ENCODE measurements at places on chromosomes 4 and X.

GRCh38 chr4:158739600-158739999 lies 16.4 kb upstream of the PPID start:
- DNase-seq = no peak

DNA sequence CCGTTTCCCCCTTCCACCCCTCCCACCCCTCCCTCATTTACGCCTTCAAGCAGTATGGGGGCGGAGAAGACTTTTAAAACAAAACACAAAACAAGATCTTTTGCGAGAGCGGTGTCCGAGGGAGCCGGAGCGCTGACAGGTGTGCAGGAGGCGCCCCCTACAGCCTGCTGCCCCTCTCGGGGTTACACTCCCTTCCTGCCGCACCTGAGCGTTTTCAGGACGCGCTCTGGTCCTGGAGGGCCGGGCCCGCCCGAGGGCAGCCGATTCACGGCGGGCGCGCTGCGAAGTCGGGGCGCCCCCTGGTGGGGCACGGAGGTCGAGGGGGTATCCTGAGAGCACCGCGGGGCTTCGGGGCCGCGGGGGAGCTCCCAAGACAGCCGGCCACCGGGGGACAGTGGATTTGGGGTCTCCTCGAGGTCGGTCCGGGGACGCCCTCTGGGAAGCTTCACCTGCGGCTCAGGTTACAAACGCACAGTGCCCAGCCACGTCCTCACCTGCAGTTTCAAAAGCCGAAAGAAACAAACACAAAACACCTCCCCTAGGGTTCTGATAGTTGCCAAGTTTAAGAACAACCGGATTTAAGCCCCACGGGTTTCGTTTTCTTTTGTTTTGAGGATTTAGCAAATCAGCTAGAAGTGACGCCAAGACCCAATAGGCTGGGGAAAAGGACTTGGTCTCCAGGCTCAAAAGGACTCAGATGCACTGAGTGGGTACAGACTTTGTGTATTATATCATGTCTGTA lies 8.0 kb upstream of the NEUROG2 start:
- DNase-seq = no peak

GRCh38 chr4:173217727-173218126 lies 49.1 kb downstream of the GALNT7 start:
- DNase-seq = no peak

- peak; percentile 28 for DNase-seq
Measured at GRCh38 chr4:25908491-25908901, 5.5 kb upstream of the SMIM20 start.

DNA sequence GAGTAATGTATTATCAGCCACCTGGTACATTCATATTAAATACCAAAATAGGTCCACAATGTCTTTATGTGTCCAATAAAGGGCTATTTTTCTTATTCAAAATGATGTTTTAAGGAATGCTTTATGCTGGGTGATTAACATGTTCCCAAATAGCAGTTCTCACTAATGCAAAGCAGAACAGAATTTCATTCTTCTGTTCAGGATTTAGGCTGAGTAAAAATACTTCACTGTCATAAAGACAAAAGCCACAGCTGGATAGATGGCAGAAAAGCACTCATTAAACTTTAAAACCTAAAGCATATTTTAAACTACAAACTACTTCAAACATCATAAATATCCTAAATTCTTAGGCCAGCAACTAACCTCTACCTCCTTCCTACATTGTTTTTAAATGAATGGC lies 244.0 kb downstream of the TMA16 start:
- no peak for DNase-seq

DNA sequence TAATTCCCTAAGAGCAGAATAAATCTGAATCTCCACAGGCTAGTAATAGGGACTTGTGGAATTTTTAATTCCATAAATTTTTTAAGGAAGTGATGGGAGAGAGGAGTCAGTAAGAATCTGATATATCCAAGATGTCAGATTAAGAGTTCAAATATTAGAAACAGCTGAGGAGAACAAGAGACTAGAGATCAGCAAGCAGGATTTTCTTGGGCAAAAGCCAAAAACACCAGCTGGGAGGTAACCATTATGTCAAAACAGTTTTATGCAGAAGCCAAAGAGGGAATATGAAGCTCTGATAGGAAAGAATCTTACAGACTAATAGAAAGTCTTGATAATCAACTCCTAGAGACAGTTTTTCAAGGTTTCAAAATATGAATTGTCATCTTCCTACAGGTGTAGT lies 72.2 kb upstream of the RBPJ start:
- DNase-seq = no peak

- no peak for DNase-seq
Measured at GRCh38 chr4:140302151-140302859, 71.1 kb upstream of the SCOC start.

- peak; percentile 61 for DNase-seq
Measured at GRCh38 chrX:15564981-15565579, 35.7 kb downstream of the ACE2 start.

GRCh38 chr4:107900508-107900907 lies 30.8 kb upstream of the CYP2U1 start:
- DNase-seq = no peak

DNA sequence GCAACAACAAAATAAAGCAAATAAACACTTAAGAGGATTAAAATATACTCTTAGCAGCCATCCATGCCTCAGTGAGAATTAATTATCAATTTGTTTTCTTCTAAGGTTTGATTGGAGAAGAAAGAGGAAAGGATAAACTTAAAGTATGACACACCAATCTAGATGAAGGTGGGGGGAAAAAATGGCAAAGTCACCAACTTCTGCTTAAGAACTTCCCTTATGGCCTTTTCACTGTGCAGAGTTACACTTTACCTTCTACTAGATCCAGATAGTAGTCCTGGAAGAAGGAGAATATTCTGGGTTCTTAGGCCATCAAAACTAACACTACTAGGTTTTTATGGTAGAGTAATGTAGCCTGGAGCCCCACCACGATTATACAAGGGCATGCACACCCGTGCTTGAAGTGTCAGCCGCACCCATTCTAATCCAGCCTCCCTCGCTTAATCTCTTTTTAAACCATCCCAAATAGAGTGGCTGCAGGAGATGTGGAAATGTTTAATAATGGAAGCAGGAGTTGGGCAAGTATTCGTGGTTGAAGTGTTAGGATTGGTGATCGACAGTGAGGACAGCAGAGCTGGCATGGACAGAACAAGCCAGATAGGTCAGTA lies 14.1 kb downstream of the ENPEP start:
- DNase-seq = no peak

- DNase-seq = no peak
Measured at GRCh38 chrX:96700625-96701024, 16.0 kb downstream of the DIAPH2 start.

- DNase-seq = no peak
Measured at GRCh38 chr4:121697564-121697963, 784 bp upstream of the ANXA5 start.

DNA sequence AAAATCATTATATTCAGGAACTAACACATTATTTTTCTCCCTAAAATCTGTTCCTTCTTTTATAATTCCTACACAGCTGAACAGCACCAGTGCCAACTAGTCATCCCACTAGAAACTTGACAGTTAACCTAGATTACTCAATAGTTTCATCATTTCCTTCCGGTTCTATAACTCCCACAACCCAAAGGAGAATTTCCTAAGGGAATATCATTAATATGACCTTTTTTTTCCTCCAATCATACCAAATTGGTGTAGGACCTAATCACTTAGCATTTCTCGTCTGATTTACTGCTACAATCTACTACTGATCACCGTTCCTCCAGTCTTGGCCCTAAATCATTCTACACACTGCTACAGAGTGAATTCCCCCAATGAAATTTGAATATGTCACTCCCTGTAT lies 45.9 kb downstream of the WDFY3 start:
- no peak for DNase-seq

GRCh38 chr4:81984746-81985145 lies 389.0 kb downstream of the HNRNPD start:
- no peak for DNase-seq

DNA sequence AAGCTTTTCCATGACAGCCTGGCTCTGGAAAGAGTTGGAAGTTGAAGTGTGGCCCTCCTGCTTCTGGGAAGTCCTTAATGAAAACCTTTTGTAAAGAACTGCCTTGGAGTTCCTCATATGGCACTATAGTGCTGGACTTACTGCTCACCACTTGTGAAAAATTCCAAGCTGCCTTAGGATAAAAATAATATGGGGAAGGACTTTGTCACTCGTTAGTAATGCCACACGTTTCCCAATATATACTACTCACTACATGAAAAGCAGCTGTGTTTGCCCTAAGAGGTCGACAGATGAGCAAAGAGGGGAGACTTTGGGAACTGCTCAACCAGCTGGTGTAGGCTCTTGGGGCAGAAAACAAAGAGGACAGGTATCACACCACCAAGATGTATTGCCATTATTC lies 11.7 kb downstream of the OPHN1 start:
- no peak for DNase-seq

GRCh38 chr4:73730292-73730691 lies 10.1 kb upstream of the CXCL8 start:
- no peak for DNase-seq

GRCh38 chrX:38672646-38673045 lies 111.3 kb downstream of the TSPAN7 start:
- no peak for DNase-seq

GRCh38 chrX:23344238-23344903 lies 9.7 kb downstream of the PTCHD1 start:
- no peak for DNase-seq

GRCh38 chr4:972651-973424 lies 531 bp downstream of the DGKQ start:
- DNase-seq = no peak

GRCh38 chr4:124948976-124949597 lies 236.6 kb upstream of the ANKRD50 start:
- DNase-seq = no peak

- DNase-seq = no peak
Measured at GRCh38 chrX:153593811-153594500, 5.0 kb downstream of the CCNQ start.

- DNase-seq = no peak
Measured at GRCh38 chr4:37082912-37083311, 161.6 kb upstream of the NWD2 start.

- no peak for DNase-seq
Measured at GRCh38 chrX:37722595-37722994, 37.0 kb downstream of the XK start.

DNA sequence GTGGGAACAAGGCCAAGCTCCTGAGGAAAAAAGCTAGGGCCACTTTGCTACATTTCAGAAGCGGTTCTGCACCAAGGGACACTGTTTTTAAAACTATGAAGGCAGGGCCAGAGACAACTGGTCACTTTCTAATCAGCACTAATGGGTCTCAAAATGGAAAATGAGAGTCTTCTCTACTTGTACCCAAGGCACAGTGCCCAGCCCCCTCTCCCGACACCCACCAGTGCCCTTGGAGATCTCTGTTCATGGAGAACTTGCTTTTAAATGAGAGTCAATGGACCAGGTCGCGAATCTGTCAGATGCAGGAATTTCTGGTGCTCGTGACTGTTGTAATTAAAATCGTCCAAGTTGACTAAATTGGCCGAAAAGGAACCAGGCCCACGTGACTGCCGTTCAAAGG lies 591.6 kb downstream of the BCOR start:
- DNase-seq = no peak

DNA sequence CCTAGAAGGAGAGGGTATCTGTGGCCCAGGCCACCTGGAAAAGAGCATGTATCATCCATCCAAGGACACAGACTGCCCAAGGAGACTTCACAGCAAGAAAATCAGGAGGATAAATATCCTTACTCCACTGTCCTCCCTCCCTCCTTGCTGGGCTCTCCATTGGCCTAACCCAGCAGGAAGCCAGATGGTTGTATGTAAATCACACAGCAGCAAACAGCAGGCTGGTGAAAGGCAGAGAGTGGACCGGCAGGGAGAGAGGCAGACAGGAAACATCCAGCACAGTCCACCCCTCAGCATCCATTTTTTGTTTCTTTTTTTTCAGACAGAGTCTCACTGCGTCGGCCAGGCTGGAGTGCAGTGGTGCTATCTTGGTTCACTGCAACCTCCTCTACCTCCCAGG lies 17.5 kb downstream of the TXK start:
- DNase-seq = no peak

GRCh38 chrX:18390941-18391538 lies 34.4 kb upstream of the CDKL5 start:
- peak; percentile 44 for DNase-seq

DNA sequence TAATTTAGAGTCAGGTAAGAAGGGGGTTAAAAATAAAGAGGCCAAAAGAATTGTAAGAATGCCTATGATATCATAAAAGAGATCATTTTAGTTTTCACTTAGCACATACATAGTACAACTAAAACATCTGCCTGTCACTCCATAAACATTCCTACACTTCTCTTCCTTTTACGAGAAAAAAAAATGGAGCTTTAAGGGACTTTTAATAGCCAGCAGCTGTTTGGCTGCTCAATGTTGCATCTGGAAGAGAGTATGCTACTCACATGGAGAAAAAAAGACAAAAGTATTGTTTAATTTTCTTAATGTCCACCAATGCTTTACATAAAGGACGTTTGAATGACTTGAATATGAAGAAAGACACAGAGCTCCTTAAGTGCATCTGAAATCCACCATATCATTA lies 48.7 kb upstream of the TNIP3 start:
- DNase-seq = no peak

- DNase-seq = no peak
Measured at GRCh38 chr4:26862381-26862915, 1.8 kb downstream of the STIM2 start.

- DNase-seq = no peak
Measured at GRCh38 chrX:49129427-49129826, 5.9 kb upstream of the GPKOW start.

DNA sequence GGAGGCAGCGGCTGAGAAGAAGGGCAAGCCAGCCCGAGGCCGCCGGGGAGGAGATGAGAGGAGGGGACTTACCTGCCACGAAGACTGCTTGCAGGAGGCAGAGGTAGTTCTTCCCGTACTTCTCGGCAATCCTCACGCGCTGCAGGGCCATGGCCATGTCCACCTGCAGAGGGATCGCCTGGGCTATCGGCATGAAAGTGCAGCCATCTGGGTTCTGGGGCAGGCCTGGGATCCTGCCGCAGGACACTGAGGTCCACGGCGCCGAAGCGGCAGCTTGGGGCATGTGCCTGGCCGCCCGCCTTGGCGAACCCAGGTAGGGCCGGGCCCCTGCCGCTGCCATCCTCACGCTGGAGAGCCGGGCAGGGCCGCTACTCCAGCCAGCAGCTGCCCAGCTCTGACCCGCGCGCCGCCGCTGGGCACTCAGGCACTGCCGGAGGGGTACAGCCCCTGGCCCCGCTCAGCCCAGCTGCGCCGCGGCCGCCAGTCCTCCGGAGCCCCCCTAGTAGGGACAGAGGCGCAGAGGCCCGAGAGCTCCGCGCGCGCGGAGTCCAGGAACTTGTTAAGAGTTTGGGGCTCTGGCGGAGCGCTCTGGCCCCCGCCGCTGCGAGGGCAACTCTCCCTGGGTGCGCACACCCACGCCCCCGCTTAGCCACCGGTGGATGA lies 16.0 kb downstream of the MCF2 start:
- DNase-seq = no peak

DNA sequence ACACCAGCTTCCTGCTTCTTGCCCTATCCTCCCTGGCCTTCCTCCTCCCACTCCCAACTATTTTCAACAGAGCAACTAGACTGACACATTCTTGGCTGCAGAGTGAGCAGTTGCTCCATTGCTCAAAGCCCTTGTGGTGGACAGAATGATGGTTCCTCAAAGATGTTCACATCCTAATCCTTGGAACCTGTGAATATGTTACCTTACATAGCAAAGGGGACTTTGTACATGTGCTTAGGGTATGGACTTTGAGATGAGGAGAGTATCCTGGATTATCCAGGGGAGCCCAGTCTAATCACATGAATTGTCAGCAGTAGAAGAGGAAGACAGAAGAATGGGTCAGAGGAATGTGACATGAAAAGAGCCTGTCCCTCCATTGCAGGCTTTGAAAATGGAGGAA lies 24.9 kb upstream of the HOPX start:
- no peak for DNase-seq
